ENCODE measurements at places on chromosomes 1 and 21.

GRCh38 chr1:5189384-5189783, 535.0 kb downstream of the AJAP1 start:
- no peak for DNase-seq

DNA sequence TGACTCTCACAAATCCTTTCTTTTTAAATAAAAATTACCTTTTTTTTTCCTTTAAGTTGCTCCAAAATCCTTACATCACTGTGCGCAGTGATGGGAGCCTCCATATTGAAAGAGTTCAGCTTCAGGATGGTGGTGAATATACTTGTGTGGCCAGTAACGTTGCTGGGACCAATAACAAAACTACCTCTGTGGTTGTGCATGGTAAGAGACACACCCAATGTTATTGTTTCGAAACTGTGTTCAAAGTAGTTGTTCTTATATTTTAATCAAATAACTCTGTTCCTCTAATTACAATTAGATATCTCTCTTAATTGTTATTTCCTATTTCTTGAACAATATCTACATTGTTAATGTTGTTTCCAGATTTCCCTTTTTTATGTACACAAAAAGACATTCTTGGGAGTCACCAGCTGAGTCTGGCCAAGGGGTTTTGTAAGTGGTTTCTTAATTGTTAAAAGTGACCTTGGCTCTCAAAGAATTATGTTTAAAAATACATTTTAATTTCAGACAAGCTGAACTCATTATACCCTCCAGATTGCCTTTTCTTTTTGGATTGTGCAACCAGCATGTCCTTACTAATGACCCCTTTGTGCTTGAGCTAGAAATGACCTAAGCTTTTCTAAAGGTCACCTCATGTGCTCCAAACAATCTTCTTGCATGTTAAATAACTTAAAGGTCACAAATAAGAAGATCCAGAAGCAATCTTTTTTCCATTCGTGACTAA, 250.1 kb downstream of the HMCN1 start:
- no peak for DNase-seq

- no peak for DNase-seq
Measured at GRCh38 chr1:233587958-233588799, 25.7 kb upstream of the KCNK1 start.

DNA sequence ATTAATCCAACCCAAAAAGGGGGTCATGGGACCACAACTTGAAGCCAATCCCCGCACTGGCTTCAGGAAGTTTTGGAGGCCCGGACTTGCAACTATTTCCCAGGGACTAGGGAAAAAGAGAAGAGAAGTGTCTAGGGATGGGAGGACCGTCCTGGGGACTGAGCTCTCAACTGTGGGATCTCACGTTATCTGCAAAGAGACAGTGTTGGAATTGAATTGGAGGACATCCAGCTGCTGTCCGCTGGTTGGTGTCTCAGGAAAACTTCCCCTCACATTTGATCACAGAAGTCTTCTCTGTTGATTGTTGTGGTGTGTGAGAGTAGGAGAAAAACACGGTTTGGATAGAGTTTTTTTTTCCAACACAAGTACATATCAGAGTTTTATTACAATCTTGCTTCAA, 46.2 kb upstream of the CITED4 start:
- no peak for DNase-seq

GRCh38 chr1:933603-933940, 9.8 kb downstream of the SAMD11 start:
- DNase-seq: no peak

GRCh38 chr1:982765-983436, 1.0 kb upstream of the PERM1 start:
- DNase-seq: no peak

DNA sequence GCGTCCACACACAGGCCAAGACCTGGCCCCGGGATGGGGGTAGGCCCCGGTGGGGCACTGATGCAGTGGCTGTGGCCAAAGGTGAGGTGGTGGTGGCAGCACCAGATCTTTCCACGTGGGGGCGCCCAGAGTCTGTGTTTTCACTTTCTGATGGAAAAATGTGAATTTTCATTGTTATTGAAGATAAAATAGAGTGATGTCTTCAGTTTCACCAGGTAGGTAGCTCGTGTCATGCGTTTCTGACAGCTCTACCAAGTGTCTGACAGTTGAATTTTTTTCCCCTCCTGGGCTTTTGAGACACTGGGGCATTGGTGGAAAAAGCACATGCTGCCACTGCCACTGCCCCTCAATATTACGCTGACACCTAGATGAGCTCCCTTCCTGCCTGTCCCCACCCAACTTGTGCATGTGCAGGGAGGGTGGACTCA, 40.0 kb upstream of the MAGOH start:
- peak; percentile 47 for DNase-seq

Measured in kidney tubule cell (primary cell).